Transverse colon (tissue), 4 donors: ENCODE measurements at places on chromosomes 12 and 14.

- DNase-seq = no peak
Observed at GRCh38 chr14:91753501-91754128, 21.7 kb upstream of the CATSPERB start.

DNA sequence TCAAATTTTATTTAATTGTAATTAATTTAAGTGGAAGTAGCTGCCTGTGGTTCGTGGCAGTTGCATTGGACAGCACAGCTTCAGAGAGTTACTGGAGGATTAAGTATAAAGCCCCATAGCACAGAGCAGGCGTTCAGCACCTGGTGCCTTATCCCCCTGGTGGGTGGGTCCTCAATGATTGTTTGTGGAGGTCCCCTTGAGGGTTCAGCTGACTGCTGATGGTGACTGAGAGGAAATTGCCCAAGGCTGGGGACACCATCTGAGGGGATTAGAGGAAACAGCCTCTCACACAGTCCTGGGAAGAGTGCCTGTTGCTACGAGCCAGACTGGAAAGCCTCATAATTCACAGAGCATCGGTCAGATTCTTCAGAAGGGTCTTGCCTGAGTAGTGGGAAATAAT is 83.4 kb upstream of the NOS1 start:
- DNase-seq = no peak

- DNase-seq = no peak
Observed at GRCh38 chr12:80714055-80714454, 2.7 kb upstream of the MYF5 start.

GRCh38 chr14:68543516-68543915 is 249.4 kb downstream of the ZFP36L1 start:
- DNase-seq = no peak

GRCh38 chr12:31007636-31008175 is 66.0 kb upstream of the DDX11 start:
- DNase-seq = no peak

- no peak for DNase-seq
Observed at GRCh38 chr14:36916668-36917067, 255.0 kb downstream of the PAX9 start.

DNA sequence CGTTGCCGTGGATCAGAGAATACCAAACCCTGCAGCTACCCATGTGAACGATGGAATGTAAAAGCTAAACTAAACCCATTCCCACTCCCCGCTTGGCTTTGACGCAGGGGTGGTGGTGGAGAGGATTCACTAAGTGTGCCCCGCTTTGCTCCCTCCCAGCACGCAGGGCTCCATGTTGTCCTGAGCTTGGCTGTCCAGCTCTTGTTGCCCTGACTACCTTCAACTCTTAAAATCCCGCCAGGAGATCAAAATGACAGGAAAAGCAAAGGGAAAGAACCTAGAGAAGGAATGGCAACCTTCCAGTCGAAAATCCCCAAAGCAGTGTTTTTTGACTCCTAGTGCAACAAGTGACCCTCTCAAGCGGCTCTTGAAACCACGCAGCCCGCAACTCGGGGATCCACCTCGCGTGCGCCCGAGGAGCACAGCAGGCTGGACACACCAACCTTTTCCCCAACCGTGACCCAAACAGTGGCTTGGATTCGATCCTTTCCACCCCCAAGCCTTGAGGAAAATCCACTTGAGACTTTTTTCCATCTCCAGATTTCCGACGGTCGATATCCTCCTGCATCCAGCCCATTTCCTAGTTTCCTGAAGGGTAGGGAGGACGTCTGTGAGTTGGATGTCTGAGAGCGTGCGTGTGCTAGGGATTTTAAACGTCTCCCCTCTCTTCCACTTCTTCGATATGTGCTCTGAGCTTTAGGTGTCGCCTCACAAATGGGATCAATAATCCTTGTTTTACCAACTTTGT is 1.4 kb downstream of the SYT10 start:
- DNase-seq = no peak

- DNase-seq = no peak
Observed at GRCh38 chr12:33192226-33192625, 247.4 kb downstream of the SYT10 start.

GRCh38 chr14:63483315-63483714 is 59.9 kb downstream of the PPP2R5E start:
- no peak for DNase-seq

DNA sequence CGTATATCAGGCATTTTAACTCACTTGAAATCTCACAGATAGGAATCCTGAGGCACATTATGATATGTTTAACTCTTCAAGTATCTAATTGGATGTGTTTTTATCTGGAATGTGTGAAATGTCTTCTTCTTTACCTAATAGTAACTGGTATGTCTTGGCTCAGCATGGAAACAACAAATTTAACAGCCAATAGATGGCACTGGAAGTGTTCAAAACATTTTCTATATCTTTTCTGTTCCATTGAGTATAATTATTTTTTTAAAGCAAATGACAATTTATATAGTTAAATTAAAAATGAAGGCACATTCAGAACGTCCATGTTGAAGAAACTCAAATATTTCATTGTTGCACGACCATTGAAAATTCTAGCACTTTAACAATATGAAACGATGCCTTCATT is 164.6 kb upstream of the SLC16A7 start:
- DNase-seq = no peak

DNA sequence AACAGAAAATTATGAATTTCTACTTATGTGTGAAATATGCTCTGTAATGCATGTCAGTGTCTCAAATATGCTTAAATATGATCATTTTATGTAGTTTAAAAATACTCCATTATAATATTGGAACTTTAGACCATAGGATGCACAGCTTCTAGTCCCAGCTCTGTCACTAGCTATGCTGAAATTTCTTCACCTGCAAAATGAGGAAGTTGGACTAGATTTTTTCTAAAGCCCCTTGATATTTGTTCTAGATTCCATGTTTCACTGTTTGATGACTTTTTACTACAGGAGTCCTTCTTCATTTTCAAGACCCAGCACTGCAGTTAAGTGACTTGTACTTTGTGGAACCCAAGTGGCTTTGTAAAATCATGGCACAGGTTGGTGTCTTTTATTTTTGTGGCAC is 90.1 kb downstream of the LRRK2 start:
- DNase-seq = no peak

GRCh38 chr12:118617611-118618450 is 241.5 kb downstream of the SUDS3 start:
- DNase-seq = no peak

- no peak for DNase-seq
Observed at GRCh38 chr12:25670076-25671055, 117.3 kb upstream of the LMNTD1 start.

GRCh38 chr12:119775246-119775895 is 101.7 kb downstream of the CIT start:
- DNase-seq = no peak

GRCh38 chr12:55675666-55676065 is 32.0 kb downstream of the ITGA7 start:
- peak; percentile 56 for DNase-seq

DNA sequence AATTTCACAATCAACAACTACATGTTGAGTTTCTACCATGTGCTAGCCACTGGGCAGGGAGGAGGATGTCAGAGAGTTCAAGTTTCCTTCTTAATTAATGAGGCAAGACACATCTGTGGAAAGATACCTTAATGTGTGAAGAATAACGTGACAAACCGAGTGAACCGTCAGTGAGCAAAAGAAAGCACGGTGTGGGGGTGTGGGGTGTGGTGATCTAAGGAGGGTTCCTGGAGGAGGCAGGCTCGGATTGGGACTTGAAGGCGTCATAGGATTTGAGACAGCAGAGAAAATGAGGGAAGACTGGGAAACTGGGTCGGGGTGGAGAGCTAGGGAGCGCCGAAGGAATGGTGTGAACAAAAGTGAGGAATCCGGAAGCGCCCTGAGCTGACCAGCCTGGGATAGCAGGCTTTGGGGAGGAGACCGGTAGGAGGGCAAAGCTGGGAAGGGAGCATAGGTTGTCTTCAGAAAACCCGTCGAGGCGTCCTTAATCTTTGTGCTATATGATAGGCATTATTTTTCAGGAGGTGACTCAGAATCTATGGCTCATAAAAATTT is 22.3 kb downstream of the GALNT8 start:
- DNase-seq = no peak

- DNase-seq = peak; percentile 44
Observed at GRCh38 chr12:53190108-53190729, 9.5 kb upstream of the CSAD start.

DNA sequence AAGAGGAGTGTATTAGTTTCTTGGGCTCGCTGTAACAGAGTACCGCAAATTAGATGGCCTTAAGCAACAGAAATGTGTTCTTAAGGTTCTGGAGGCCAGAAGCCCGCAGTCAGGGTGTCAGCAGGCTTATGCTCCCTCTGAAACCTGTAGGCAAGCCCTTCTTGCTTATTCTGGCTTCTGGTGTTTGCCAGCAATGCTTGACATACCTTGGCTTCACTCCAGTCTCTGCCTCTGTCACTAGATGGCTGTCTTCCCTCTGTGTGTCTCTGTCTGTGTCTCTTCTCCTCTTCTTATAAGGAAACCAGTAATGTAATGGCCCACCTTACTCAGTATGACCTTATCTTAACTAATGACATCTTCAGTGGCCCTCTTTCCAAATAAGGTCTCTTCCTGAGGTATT is 85.1 kb downstream of the DERA start:
- peak; percentile 38 for DNase-seq

- no peak for DNase-seq
Observed at GRCh38 chr14:92754966-92755365, 6.5 kb upstream of the LGMN start.

DNA sequence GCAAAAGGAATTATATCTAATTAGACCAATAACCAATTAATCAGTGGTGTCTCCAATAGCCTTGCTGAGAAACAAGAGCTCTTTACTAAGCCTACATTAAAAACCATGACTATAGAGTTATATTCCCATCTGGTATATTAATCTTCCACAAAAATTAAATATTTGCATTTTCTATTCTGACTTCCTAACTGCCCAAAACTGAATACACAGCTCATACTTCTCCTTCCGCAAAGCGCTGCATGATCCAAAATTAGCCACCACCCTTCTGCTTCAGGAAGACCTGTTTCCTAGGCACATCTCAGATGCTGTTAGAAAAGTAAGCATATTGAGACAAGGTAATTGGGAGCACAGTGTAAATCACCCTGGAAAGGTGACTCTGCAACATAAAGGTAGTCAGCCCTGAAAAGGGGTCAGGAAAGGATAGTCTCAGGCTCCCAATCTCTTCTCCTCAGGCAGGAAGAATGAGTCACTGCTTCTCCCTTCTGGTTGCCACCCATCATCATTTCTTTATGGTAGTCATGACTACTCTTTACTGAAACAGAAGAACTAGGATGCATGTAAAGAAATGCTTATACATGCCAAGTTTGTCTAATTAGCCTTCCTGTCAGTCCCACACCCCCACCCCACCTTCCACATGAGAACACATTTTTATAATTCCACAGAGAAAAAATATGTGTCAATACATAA is 54.3 kb downstream of the PLCZ1 start:
- DNase-seq = no peak

- DNase-seq = no peak
Observed at GRCh38 chr12:67957383-67957782, 31.9 kb upstream of the IFNG-AS1 start.

- DNase-seq = no peak
Observed at GRCh38 chr12:68106160-68106559, 53.4 kb downstream of the IFNG start.

GRCh38 chr12:25256005-25256404 is 5.3 kb upstream of the KRAS start:
- DNase-seq = no peak

DNA sequence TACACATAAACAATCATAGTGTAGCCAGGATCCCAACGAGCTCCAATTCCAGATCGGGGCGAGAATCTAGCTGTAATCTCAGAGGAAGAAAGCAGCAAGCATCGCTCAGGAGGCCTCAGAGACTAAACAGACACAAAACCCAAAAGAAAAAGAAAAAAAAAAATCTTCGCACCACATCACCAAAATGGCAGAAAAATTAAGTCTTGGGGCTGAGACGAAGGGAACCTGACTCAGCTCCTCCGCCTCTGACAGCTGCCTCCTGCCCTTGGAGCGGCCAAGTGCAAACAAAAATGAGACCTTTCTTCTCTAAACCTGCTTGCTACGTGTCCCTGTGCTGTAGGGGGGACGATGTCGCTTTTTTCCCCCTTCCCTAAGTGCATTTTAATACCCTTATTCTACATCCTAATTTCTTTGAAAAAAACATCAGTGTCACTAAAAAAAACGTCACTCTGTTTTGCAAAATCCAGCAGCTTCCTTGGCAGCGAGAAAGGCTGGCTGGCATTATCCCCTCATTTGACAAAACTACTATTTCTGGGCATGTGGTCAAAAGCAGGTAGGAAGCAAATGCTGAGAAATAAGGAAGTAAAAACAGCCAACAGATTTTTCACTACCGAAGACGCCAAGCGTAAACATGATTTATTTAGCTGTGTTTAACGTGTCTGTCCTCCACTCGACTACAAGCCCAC is 30.5 kb downstream of the BCL11B start:
- no peak for DNase-seq

DNA sequence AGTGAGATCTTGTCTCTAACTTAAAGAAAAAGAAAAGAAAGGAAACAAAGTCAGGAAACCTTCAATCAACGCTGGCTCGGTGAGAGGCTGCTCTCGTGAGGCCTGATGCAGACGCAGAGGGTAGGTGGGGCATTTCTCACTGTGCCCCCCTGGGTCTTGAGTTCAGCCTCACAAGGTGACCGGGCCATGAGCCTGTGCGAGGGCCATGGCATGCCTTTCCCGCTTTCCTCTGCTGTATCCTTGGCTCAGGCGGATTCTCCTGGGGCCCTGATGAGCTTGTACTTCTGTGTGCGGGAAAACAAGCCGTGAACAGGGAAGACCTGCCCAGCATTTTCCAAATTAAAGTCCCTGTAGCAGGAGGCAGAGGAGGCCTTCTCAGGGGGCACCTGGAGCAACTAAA is 20.2 kb downstream of the ADGRD1 start:
- no peak for DNase-seq

- DNase-seq = no peak
Observed at GRCh38 chr12:13369474-13370056, 173.0 kb downstream of the EMP1 start.

GRCh38 chr12:27780612-27781408 is 774 bp upstream of the MANSC4 start:
- DNase-seq = peak; percentile 25

DNA sequence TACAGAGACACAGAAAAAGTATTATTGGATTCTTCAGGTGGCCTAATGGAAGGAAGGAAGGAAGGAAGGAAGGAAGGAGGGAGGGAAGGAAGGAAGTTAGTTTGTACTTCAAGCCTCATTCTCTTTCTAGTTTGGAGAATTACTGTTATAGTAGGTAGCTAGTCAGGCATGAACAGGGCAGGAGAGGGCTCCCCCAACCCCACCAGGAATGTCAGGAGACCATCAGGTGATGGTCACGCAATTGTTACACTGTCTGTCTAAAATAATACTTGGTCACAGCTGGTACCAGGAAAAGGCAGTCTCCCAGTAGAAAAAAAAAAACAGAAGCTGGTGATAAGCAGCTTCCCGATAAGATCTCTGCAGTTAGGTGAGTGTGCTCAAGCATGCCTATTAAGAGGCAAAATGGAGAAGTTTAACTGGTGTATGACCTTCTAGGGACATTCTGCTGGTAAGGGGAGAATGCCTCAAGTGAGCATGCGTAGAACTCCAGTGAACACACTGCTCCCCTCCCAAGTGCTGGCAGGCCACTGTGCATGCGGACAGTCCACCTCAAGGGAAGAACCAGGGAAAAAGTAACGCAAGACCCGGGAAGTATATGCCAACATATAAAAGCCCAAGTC is 358.4 kb upstream of the SOX5 start:
- no peak for DNase-seq

- no peak for DNase-seq
Observed at GRCh38 chr12:26727482-26728204, 105.4 kb downstream of the ITPR2 start.

- DNase-seq = no peak
Observed at GRCh38 chr12:119980242-119980641, 8.8 kb upstream of the BICDL1 start.
